ENCODE measurements at places on chromosomes 16 and 17. TPM values are rescaled to one million over a fixed set of nuclear protein-coding genes. Genes with fewer than 3 reads are reported as not detected.

The NDRG4 gene
- 1.8 TPM for total RNA-seq

The SYNGR3 gene
- 1.5 TPM for total RNA-seq

The KRT36 gene
- total RNA-seq: not detected

The EXOC3L1 gene
- 0.26 TPM for total RNA-seq

The WNK4 gene
- total RNA-seq: under 0.01 TPM

The FKBP10 gene
- total RNA-seq: 182 TPM

The UNC13D gene
- 1.5 TPM for total RNA-seq

The ZG16 gene
- not detected for total RNA-seq

The MYO15A gene
- total RNA-seq: 0.77 TPM

The KRT17 gene
- total RNA-seq: 0.26 TPM

The CD300LD gene
- total RNA-seq: not detected

The KRTAP4-4 gene
- total RNA-seq: not detected

The KRT39 gene
- total RNA-seq: 0.33 TPM

The AOC3 gene
- total RNA-seq: 0.26 TPM

The ARHGAP23 gene
- total RNA-seq: 18.2 TPM

The CD79B gene
- total RNA-seq: 0.17 TPM

The SLFN12 gene
- total RNA-seq: 26.2 TPM

The CTF1 gene
- total RNA-seq: 1.8 TPM

The KRTAP4-6 gene
- total RNA-seq: not detected

The TNS4 gene
- total RNA-seq: not detected

The CRYM gene
- total RNA-seq: 0.26 TPM

The DNAH9 gene
- not detected for total RNA-seq

The SNX20 gene
- not detected for total RNA-seq

The SOCS7 gene
- 9.8 TPM for total RNA-seq

The MRC2 gene
- total RNA-seq: 246 TPM

The VAT1L gene
- total RNA-seq: 86.9 TPM

The TBX21 gene
- total RNA-seq: not detected

The HSF4 gene
- 31.3 TPM for total RNA-seq

The FASN gene
- 85.0 TPM for total RNA-seq

The TBX2 gene
- 98.1 TPM for total RNA-seq

The TBC1D3 gene
- total RNA-seq: not detected

The SLC4A1 gene
- total RNA-seq: not detected

The OR4D1 gene
- not detected for total RNA-seq

The GNAO1 gene
- total RNA-seq: 0.26 TPM

The EXOSC6 gene
- 47.2 TPM for total RNA-seq

The NATD1 gene
- total RNA-seq: 9.2 TPM

The PNMT gene
- not detected for total RNA-seq

The SOX9 gene
- 4.1 TPM for total RNA-seq

The ACSM3 gene
- 1.3 TPM for total RNA-seq

The SCGB1C2 gene
- total RNA-seq: not detected

The HS3ST3A1 gene
- 28.5 TPM for total RNA-seq

Measured in fibroblast of lung (primary cell).